B cell (primary cell): ENCODE measurements at places on chromosomes 3 and 15. TPM values are rescaled to one million over a fixed set of nuclear protein-coding genes. Genes with fewer than 3 reads are reported as not detected.

Gene C3orf70
- not detected in 2 replicates for polyA plus RNA-seq

Gene VGLL3
- polyA plus RNA-seq: not detected in 2 replicates

Gene CD276
- polyA plus RNA-seq: not detected in 2 replicates

Gene FOXL2NB
- polyA plus RNA-seq: not detected in 2 replicates

Gene NOX5
- 0.01 and 0.26 TPM in 2 replicates for polyA plus RNA-seq

Gene ITGA11
- polyA plus RNA-seq: not detected in 2 replicates

Gene ZIC4
- polyA plus RNA-seq: not detected in 2 replicates

Gene CCDC191
- 23.6 and 26.7 TPM in 2 replicates for polyA plus RNA-seq

Gene THPO
- polyA plus RNA-seq: not detected in 2 replicates

Gene HHLA2
- 0.84 and 1.5 TPM in 2 replicates for polyA plus RNA-seq

Gene CSPG4
- 0.03 TPM in 1 of 2 replicates, not detected in the other for polyA plus RNA-seq
